Suppressor macrophage (primary cell): ENCODE measurements at places on chromosomes 1 and 21.

- no peak for DNase-seq
These were observed 74.5 kb upstream of the USP24 start for GRCh38 chr1:55289614-55290013.

- no peak for DNase-seq
These were observed 30.6 kb upstream of the JUN start for GRCh38 chr1:58814251-58815068.

GRCh38 chr21:41066086-41066938, 101.6 kb upstream of the BACE2 start:
- no peak for DNase-seq

GRCh38 chr1:156276966-156277381, 5.7 kb downstream of the SMG5 start:
- peak; percentile 31 for DNase-seq

DNA sequence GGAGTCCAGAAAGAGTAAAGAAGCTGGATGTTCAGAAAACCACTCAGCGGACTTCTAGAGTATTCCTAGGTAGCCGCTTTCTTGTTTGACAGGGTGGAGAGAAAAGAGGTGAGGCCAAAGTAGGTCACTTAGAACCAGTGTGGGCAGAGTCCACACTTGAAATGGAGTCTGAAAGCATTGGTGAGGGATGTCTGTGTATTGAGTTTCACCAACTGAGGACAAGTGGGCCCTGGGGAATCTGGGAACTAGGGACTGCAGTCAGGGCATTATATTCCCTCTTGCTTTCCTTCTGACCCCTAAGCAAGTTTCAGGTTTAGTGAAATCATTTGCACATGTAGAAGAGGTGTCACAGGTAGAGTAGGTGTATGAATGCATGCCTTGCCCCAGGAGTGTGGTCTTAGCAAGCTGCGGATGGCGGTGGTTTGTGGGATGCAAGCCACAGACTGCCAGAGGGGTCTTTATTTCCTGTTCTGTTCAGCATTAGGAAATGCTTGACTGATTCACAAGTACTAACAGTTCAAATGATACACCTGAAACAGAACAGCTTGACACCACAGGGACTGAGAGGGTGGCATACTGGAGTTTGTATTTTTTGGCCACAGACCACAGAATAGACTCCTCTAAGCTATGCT, 1.1 kb upstream of the GNG12 start:
- DNase-seq: no peak

DNA sequence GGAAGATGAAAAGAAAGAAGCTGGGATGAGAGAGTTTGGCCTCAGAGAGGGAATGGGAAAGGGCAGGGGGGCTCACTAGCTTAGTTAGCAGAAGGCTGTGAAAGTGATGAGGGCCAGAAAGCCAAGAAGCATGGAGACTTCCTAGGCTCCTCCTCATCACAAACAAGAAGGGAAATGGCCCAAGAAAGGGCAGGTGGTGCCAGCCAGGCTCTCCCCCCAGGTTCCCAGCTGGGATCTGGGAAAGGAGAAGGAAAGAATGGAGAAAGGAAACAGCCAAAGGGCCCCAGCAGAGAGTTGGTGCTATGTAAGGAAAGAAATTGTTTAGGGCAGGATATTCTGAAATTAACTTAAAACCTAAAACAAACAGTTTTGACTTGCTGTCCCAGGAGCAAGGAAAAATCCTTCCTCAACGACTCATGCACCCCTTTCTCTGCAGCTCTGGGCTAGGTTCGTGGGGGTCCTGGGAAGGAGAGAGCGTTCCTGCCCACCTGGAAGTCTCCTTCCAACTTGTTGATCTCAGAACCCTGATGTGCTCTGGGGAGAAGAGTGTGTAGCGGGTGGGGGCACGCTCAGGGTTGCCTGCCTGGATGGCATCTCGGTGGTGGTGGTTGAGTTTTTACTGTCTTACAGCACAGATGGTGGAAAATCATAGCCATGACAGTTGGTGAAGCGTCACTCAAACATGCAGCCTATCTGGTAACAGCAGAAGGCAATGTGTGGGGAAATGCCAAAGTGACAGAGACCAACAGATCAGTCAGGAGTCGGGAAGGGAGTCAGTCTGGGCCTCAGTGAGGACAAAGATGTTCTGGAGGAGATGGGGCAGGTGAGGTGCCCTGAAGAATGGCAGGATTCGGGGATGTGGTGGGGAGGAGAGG, 147.3 kb downstream of the CLIC6 start:
- no peak for DNase-seq

DNA sequence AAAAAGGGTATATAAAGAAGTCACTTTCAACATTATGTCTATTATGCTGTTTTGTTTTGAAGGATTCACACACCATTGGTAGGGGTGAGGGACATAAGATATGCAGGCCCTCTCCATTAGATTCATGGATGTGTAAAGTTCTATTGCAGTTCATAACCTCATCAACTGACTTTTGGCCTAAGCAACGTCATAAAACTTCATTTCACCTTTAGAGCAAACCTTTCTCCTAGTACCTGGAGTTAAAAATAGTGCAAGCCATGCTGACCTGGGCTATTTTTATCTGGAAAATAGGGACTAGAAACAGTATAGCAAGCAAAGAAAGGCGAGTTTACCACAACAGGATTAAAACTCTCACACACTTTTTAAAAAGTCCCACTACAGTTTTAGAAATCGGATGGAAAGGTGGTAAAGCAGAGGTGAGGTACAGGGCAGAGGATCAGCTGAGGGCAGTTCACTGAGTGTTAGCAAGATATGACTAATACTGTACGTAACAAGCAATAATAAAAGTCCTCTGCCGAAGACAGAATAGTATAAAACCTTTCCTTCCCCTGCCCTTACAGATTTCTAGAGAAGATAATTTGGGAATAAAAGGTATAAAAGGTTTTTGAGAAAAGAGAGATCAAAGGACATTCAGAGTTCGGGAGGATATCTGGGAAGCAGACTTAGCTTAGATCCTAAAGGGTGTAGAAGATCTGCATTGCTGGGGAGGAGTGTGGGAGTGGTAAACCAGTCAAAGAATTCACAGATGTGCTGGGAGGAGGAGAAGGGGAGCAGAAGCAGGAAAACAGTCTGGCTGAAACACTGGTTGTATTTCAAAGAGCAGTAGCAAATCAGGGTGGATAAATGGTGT, 14.3 kb downstream of the EGLN1 start:
- no peak for DNase-seq

DNA sequence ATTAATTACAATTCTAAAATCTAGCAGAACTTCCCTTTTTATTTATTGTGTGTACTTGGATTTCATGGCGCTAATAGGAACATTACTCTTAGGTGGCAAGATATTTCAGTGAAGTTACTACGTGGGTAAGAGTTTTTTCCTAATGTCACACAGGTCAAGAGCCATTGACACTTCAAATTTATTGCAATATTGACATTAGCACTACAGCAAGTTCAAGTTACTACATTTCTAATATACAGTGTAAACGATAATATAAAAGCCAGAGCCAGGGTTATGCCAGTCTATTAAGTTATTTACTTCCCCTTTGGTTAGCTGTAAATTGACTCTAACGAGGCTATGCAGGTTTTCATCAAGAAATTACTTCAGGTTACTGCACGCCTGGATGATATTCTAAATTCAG, 29.7 kb downstream of the CHODL start:
- no peak for DNase-seq

DNA sequence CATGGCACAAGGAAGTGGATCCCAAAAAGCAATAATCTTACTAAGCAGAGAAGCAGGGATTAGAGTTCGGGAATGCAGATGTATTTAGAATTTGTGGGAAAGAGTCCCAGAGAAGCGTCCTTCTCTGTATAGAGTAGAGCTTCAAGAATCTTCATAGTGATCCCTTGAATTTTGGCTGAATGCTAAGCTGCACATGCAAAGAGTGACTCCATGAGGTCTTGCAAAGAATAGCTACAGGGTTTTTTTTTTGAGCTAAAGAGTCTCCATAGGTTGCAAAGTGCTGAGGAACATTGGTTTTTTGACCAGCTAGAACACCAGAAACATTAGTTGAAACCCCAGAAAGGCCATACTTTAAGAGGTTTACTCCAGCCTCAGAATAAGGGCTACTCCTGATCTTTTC, 206.7 kb downstream of the CTH start:
- no peak for DNase-seq

- DNase-seq: peak; percentile 81
These were observed 55.5 kb downstream of the FOXO6 start for GRCh38 chr1:41416552-41417334.

- no peak for DNase-seq
These were observed 18.8 kb downstream of the OPRD1 start for GRCh38 chr1:28830814-28831213.

DNA sequence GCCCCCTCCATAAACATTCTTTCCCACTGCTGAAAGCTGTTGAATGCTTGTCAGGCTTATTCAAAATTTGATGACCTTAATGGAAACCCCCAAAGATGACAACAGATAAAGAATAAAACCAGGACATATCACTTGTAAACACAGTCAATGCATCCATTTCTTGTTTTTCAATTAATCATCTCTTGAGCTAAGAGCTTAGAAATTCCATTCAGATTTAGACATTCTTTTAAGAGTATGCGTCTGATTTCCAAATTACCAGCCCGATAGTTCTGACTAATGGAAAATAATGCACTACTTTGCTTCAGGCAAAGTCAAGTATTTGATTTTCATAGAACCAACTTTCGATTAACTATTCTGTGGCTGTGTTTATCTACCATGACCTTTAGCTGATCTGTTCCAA, 100.6 kb upstream of the RUNX1 start:
- DNase-seq: no peak

GRCh38 chr1:163170975-163171676, 31.6 kb downstream of the RGS5 start:
- no peak for DNase-seq

GRCh38 chr1:226069811-226070489, 7.4 kb downstream of the H3-3A start:
- no peak for DNase-seq

DNA sequence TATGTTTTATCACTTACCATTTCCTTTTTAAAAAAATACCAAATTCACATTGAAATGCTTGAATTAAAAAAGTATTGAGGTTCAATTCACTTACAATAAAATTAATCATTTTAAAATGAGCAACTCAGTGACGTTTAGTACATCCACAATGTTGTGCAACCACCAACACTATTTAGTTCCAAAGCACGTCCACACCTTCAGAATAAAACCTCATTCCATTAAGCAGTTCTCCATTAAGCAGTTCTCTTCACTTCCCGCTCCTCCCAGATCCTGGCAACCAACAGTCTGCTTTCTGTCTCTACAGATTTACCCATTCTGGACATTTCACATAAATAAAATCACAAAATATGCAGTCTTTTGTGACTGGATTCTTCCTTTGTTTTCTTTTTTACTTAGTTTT, 41.3 kb downstream of the GNG4 start:
- DNase-seq: no peak

DNA sequence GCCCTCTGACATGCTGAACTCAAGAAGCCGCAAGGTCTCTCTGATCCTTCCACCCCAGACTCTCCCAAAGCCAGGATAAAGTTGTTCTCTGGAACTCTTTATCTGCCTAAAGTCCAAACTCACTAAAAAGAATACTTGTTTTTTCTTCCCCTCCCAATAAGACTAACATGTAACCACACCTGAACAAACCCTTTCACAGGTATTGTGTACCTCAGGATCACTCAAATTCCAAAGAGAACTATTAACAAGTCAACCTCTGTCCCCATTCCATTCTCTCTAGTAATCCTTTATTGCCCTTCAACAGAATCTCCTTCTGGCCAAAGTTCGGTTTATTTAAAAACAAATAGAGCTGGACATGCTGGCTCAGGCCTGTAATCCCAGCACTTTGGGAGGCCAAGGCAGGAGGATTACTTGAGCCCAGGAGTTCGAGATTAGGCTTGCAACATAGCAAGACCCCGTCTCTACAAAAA, 4.1 kb upstream of the TOE1 start:
- no peak for DNase-seq

DNA sequence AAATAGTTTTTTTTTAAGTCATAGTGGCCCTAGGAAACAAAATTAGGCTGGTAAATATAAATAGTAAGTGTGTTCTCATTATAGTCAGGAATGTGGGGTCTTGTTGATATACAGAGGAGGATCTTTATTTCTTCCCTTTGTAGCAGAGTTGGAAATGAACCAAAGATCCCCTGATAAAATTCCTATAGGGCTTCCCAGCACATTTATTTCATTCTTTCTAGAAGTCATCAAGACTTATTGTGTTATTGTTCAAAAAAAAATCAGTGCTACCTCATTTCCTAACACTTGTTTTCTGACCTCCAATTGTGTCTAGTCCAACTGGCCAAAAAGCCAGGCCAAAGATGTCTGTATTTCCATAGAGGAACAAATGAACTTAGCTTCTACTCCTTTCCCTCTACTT, 7.6 kb upstream of the PLEKHO1 start:
- DNase-seq: no peak

- DNase-seq: no peak
These were observed 30.0 kb downstream of the ZNHIT6 start for GRCh38 chr1:85678193-85678592.

DNA sequence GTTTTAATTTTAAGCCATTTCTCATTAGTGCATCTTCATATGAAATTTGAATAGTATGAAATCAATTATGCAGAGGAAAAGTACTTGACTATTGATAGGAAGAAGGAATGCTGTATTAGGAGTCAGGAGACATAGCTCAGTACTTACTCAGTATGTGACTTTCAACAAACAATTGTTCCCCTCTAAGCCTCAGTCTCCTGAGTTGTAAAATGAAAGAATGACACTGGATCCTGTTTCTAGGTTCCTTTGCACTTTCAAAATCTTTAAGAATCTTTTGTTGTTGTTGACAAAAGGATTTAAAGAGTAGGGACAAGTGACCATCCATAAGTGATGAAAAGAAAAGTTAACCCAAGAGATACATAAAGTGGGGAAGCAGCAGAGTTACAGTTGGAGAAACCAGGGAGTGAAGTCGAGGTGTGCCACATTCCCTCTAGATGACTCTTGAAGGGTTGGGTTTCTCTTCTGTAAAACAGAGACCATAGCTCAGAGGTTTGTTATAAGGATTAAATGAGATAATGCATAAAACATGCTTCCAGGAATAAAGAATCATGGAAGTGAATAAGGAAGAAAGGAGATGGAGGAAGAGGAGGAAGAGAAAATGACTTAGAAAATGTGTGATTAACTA, 105.7 kb upstream of the KCNJ15 start:
- no peak for DNase-seq

- DNase-seq: no peak
These were observed 628.4 kb upstream of the TMPRSS15 start for GRCh38 chr21:19031953-19032352.

- no peak for DNase-seq
These were observed 59.6 kb downstream of the SDCCAG8 start for GRCh38 chr1:243315455-243315854.

GRCh38 chr1:37817481-37817880, 9.5 kb upstream of the YRDC start:
- no peak for DNase-seq

DNA sequence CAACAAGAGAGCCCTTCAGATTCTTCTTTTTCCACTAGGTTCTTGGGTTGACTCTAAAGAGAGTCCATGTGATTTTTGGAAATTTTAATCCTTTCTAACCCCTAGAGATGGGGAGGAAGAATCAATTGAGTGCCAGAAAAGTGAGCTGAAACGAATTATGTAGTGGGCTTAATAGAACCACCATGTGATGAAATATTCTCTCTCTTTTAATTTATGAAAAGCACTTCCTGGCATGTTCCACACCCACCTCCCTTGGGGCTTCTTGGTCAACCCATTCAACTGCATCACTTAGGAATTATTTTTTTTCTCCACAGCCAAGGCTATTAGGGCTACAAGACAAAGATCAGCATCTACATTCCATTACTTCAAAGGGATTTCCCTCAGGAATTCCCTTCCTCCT, 79.6 kb downstream of the ZC3H11B start:
- no peak for DNase-seq

GRCh38 chr1:96764469-96764868, 42.9 kb downstream of the PTBP2 start:
- no peak for DNase-seq

GRCh38 chr1:170678027-170678600, 14.2 kb downstream of the PRRX1 start:
- no peak for DNase-seq
